Left colon (tissue), 2 donors: ENCODE measurements at places on chromosomes 2 and 18. TPM values are rescaled to one million over a fixed set of nuclear protein-coding genes. Genes with fewer than 3 reads are reported as not detected.

GRCh38 chr18:28149810-28150420 is 27.0 kb downstream of the CDH2 start:
- no peak for DNase-seq

EPB41L5 gene
- 30.8 TPM for total RNA-seq

DNA sequence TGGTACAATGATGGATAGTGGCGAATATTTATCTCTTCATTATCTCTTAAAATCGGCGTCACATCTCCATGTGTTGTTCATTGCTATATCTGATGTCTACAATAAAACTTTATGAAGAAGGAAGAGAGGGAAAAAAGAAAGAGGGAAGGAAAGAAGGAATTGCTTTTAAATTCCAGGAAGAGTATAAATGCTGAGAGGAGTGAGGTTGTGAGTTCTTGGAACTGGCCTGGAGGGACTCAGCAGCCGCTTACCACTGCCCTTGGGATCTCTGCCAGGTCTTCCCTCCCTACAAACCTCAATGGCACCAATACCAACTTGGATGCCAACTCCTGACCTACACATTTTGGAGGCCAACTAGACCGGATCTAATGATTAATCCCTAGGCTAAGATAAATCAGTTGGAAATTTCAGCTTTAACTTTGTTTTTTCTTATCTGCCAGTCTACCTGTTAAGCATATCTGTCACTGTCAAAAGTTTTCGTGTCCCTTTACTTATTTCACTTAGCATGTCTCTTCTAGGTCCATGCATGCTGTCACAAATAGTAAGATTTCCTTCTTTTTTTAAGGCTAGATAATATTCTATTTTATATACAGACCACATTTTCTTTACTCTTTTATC is 9.8 kb downstream of the SCN9A start:
- no peak for DNase-seq

GRCh38 chr18:36314754-36315153 is 17.2 kb downstream of the FHOD3 start:
- no peak for DNase-seq

DNA sequence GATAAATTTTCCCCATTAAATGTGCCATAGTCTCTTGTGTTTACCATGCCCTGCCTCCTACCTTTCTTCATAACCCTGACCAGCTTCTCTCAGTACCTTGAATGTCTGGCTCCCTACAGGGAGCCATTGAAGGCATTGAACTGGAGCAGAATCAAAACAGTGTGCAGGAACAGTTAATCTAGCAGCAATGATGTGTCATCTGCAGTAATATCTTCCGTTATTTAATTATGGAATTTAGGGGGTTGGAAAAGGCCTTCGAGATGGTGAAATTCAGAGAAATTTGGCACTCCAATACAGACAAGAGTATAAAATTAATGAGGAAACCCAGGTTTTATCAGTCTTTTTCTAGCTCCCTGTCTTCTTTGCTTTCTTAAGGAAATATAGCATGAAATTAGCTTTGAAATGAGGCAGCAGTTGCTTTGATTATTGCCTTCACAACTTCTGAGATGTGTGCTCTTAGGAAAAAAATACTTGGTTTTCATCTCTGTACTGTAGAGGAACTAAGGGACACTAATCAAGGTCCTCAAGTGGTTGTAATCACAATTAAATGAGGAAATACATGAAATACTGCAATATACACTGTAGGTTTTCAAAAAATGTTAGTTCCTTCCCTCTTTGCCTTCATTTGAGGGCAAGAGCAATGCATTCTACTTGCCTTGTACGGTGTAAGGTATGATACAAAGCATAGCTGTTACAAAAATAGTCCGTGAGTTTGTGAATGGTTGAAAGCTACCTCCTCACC is 369.1 kb downstream of the SETBP1 start:
- no peak for DNase-seq
